ENCODE measurements at places on chromosomes 5 and 9.

DNA sequence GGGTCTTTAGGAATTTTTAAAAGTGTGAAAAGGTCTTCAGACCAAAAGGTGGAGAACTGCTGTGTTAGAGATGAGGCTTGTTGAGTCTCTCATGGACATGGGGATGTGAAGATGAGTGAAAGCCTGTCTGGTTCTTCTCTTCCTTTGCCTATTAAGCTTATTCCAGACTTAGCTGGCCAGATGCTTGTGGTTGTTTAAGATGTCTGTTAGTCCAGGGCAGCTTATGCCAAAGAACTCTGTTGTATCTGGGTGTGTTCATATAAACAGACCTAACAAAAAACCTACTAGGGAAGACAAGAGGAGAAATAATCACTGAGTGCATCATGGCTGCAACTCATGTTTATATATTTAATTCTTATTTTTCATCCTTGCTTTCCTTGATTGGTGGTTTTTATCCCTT is 57.5 kb upstream of the NCS1 start:
- no peak for DNase-seq

- DNase-seq = no peak
Measured at GRCh38 chr5:148850836-148851235, 24.4 kb downstream of the ADRB2 start.

- no peak for DNase-seq
Measured at GRCh38 chr5:132915681-132916080, 42.2 kb downstream of the LEAP2 start.

GRCh38 chr9:91896097-91896496 is 53.9 kb downstream of the ROR2 start:
- no peak for DNase-seq

Measured in HEK293T (cell line).